Pons (tissue), 1 donor: ENCODE measurements at places on chromosomes 16 and 17.

- DNase-seq, result no peak
These were observed 86.4 kb downstream of the SOCS1 start for GRCh38 chr16:11169641-11170040.

- DNase-seq, result peak; percentile 61
These were observed 9.9 kb downstream of the CMTM2 start for GRCh38 chr16:66588981-66589713.

DNA sequence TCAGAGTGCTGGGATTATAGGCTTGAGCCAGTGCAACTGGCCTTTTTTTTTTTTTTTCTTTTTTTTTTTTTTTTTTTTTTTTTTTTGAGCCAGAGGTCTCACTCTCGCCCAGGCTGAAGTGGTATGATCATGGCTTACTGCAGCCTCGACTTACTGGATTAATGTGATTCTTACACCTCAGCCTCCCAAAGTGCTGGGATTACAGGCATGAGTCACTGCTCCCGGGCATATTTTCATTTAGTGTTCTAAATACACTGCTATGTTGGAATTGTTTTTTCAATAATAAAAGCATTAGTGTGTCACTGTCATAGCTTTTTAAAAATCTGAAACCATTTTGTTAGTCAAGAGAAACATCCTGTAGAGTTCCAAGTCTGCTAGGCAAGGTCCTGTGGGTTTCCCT, 40.3 kb downstream of the NDE1 start:
- no peak for DNase-seq

DNA sequence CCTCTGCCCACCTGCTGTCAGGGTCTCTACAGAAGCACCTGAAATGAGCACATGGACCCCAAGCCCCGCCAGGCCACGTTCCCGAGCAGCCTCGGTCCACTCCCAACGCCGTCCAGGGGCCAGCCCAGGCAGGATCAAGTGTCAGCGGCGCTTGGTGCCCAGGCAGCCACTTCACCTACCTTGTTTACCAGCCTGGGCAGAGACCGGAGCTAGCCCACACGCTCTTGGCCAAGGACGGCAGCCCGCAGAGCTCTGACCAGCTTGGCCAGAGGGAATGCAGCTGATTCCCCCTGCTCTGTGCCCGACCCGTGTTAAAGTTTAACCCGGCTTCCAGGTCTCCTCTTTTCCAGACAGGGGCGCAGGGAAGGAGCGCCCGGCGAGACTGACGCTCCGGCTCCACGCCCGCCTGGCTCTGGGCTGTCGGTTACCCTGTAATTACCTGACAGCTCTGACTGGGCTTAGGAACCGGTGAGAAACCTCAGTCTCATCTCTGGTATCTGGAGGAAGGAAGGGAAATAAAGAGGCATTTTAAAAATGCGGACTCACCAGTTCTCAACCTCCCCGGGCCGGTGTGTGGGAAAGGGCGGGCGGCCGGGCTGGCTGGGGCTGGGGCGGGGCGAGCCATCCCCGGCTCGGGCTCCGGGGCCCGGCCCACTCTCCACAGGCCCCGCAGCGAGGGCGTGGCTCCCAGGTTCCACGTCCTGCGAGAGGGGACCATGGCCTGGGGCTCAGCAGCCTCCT, 4.6 kb downstream of the KIFC3 start:
- no peak for DNase-seq

GRCh38 chr17:80742581-80743180, 198.0 kb downstream of the RPTOR start:
- no peak for DNase-seq

DNA sequence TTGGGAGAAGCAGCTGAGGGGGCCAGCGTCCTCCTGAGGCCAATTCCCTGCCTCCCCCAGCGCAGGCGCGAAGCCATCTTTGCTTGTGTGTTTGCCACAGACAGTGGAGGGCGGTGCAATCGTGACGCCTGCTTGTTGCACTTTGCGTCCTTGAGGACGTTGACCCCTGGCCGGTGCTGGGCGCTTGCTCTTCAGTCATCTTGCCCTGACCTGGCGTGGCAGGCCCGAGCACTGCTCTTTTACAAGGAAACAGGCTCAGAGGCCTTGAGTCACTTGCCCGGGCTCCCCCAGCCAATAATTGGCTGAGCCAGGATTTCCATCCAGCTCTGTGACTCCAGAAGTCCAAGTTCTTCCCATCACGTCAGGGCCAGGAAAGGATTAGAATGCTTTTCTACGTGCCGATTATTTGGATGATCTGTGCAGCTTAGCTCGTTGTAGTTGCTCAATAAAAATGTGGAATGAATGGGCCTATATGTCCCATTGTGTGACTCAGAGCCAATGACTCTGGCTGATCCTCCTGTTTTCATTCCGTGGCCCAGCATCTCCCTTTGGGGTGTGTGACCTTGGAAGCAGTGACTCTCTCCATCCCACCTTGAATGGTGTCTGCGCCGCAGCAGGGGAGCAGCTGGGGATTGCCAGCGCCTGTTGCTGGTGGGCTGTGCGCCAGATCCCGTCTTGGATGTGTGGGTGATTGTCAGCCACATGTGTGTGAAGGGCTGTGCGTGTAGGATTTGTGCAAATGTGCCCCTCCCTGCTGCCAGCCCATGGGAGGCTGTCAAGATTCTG, 214.1 kb downstream of the SEC14L1 start:
- no peak for DNase-seq

DNA sequence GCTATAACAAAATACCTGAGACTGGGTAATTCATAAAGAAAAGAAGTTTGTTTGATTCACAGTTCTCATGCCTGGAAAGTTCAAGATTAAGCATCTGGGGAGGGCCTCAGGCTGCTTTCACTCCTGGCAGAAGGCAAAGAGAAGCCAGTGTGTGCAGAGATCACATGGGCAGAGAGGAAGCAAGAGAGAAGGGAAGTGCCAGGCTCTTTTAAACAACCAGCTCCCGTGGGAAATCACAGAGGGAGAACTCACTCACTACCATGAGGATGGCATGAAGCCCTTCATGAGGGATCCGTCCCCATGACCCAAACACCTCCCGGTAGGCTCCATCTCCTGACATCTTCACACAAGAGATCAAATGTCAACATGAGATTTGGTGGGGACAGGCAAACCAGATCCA, 501.6 kb downstream of the MAF start:
- peak; percentile 41 for DNase-seq

GRCh38 chr16:80806927-80807340, 2.5 kb upstream of the CDYL2 start:
- DNase-seq, result no peak

DNA sequence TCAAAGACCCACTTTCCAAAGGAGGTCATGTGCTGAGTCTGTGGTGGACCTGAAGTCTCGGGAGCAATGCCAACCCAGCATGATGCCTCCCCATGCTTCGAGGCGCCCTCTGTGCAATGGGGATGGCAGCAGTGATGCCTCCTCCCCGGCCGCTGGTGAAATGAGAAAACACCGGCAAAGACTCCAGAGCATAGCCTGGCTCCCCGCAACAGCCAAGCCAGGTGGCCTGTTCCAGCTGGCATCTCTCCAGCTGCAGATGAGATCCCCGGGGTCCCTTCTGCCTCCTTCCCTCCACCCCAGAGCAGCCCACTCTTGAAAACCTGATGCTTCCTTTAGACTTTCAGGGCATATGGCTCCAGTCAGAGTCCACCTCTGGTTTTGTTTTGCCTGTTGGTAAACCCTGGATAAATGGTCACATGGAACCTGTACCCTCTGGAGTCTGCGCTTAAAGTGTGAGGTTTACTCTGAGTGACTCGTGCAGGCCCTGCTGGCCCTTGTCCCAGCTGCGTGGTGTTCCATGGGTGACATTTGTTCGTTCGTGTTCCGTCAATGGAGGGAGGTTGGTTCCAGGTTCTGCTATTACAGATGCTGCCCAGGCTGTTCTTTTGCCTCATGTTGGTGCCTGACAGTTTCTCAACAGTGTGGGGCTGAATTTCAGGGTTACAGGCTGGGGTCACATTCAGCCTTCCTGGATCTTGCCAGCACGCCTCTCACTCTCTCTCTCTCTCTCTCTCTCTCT, 181.8 kb upstream of the CIBAR2 start:
- DNase-seq, result no peak

GRCh38 chr17:63181856-63182255, 215.8 kb downstream of the TANC2 start:
- DNase-seq, result no peak

DNA sequence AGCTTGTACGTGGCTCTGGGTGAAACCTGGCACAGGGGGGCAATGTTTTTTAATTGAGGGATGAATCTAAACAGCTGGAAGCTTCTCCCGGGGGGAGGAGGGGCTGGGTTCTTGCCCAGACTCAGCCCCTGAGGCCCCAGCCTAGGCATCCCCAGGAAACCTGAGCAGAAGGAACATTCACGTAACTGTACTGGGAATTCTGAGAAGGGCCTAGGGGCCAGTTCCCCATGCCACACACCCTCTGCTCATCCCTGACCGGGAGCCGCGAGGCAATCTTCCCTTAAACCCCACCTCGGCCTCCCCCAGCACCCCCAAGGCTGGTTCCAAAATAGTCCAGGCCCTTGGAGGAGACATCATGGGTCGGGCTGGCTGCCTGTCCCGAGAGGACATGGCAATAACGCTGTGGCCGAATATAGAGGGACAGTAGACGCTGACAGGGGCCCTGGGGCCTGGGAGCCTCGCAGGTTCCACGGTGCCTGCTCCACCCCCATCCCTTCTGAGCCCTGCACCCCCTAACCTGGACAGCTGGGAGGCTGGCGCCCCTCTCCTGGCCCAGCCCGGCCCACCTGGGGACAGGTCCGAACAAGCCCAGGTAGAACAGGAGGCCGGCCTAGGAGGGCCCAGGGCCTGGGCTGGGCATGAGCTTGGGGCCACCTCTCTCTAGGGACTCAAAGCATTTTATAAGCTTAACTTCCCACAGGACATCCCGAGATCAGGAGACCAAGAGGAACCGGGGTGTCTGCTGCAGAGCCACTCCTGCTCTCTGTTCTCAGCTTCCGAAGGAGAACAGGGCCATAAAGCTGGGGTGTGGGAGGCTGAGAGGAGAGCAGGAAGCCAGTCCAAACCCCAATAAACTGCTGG, 83.2 kb upstream of the TOB1 start:
- no peak for DNase-seq

- DNase-seq, result no peak
These were observed 221.1 kb upstream of the XYLT1 start for GRCh38 chr16:17691899-17692176.

DNA sequence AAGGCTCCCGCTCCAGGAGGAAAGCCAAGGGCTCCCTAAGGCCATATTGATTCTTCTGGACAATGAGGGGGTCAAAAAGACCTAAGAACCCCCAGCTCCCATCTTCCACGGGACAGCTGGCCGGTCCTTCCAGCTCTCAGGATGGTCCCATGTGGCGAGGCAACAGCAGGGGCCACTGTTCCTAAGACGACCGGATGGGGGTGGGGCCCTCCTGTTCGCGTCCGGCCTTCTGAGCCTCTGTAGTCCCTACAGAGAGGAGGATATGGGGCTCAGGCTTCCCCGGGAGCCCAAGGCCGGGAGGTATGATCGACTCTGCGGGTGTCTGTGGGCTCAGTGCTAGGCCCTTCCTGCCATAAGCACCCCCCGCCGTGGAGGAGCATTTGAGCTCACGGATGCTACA, 6.0 kb upstream of the DCXR start:
- DNase-seq, result no peak

DNA sequence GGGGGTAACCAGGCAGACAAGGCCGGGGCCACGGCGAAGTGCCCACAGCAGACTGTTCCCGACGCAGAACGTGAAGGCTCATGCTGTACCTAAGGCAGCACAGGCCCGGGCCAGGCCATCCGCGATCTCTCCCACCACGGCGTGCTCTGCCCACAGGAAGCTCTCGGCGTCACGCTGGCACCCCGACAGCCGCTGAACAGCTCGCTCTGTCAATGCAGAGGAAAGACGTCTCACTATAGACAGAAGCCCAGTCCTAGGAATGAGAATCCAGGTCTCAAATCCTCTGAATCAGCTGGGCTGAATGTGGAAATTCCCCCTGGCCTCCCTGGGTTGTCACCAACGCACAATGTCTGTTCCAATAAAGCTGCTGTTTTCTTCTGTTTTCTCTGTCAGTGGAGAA, 21.4 kb downstream of the SERPINF1 start:
- DNase-seq, result no peak

- DNase-seq, result peak; percentile 37
These were observed at the start of the genes CCDC78 and HAGHL for GRCh38 chr16:726438-727290. Gene CCDC78 (minus strand): TSS chr16:726443. CDS start chr16:726367, 76 bp downstream. Gene HAGHL (plus strand): TSS chr16:727106. CDS start chr16:727510, 404 bp downstream.

- DNase-seq, result no peak
These were observed 3.6 kb upstream of the ALOX12B start for GRCh38 chr17:8091033-8091687.

GRCh38 chr17:82345151-82345976, 11.8 kb upstream of the SECTM1 start:
- DNase-seq, result no peak

DNA sequence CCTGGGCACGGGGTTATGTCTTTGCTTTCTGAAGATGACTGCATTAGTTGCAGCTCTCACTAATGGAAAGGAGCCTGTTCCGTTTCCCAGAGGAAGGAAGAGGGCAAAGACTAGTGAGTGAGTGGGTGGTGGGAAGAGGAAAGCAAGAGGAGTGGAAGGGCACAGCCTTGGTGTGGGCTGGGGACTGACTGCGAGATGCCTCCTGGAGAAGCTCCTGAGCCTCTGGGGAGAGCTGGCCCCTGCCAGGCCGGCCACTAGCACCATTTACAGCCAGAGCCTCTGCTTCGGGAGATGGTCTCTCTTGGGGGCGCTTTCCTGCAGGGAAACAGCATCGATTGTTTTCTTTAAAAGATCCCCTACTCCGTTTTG, 825 bp upstream of the RHBDL3 start:
- no peak for DNase-seq

GRCh38 chr16:86065711-86066110, 166.7 kb downstream of the IRF8 start:
- DNase-seq, result no peak

- no peak for DNase-seq
These were observed 321.9 kb upstream of the PMFBP1 start for GRCh38 chr16:72493716-72494415.

DNA sequence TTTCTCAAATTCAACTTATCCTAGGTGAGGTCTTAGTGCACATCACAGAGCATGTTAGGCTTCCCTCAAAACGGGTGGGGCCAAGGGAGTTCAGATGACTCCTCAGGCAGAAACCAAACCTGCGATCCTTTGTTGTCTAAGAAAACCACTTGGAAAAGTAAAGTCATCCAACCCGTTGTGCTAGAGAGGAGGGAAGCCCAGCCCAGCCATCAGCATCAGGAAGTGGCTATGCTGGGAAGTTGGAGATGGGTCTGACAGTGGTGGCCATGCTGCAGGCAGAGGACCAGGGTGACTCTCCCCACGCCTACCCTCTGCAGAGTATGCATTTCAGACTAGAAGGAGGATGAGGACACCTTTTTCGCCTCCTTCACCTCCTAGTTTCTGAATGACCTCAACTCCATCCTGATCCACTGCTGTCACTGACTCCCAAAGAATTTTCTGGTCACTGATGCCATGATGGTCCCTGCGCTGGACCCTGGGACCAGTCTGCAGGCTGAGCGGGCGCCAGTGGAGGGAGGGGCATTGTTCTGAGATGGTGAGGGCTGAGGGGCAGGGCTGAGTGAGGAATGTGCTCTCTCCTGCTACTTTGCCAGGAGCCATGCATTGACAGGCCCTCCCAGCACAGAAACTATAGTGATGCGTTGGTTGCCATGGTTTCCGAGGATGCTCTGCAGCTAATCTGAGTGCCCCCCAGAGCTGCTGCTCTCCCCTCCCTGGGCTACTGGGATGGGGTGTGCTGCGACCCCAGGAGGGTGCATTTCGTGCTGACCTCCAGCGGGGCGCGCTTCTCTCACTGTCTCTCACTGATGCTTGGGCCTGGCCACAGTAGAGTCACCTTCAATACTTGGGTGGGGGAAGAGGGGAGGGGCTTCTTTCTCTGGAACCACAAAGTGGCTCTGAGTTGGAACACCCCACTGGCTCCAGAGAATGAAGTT, 20.4 kb downstream of the ALOX12B start:
- no peak for DNase-seq

- no peak for DNase-seq
These were observed 45.6 kb downstream of the RMI2 start for GRCh38 chr16:11390573-11391495.

GRCh38 chr16:29025218-29025617, 40.4 kb downstream of the LAT start:
- no peak for DNase-seq
